Stimulated activated CD4-positive, alpha-beta T cell treated with anti-CD3 and anti-CD28 coated beads, Interleukin-1b, Interleukin-23, amount 100 ng/mL, for 24 hours (primary cell): ENCODE measurements at places on chromosomes 16 and 17.
A peak's percentile ranks its signal among the peaks of the same experiment; 100 is the strongest.

- DNase-seq = no peak
Measured at GRCh38 chr17:57732062-57732461, 13.0 kb downstream of the CCDC182 start.

DNA sequence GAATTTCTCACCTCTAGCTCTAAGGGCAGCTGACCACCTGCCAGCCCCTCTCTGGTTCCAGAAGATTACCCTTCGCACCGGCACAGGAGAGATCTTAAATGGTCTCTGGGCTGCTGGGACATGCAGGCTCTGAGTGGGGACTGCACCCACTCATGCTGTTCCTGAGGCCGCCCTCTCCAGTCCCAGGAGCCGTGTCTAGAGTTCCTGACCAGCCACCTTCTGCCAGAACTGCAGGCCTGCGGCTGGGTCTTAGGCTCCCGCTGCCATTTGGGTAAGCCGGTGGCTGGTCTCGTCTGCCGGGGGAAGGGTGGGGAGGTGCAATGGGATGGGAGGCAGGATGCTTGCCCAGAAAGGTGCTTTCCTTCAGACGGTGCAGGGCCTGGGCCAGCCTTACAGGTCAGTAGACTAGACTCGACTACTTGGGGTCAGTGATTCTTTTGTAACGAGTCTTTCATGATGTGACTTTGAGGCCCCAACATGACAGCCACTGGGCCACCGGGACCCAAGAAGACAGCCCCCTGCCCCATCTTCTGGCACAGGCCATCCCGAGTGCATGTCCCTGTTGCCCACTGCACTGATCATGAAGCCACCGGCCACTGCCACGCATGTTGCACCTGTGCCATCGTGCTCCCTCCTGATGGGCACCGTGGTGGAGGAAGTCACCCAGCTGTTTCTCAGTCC lies 26.4 kb downstream of the B9D1 start:
- no peak for DNase-seq

GRCh38 chr17:14157822-14158221 lies 78.8 kb downstream of the CDRT15 start:
- DNase-seq = no peak

DNA sequence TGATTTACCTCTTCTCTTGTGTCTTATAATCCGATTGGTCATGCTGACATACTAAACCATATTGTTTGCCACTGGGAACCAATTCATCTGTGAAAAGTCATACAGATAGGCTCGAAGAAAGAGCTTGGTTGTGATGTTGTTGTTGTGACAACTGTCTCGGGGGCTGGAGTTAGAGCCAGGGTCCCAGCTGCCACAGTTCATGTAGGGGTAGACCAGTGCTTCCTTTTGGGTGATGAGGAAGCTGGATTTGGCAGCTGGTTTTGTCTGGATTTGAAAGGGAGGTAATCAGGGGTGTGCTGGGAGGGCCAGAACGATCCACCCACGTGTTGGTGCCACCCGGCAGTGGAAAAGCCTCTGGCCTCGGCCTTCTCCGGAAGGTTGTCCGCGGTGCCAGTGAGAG lies 438.1 kb downstream of the WWOX start:
- no peak for DNase-seq

GRCh38 chr17:73455050-73455687 lies 143.4 kb upstream of the CDC42EP4 start:
- DNase-seq = no peak

DNA sequence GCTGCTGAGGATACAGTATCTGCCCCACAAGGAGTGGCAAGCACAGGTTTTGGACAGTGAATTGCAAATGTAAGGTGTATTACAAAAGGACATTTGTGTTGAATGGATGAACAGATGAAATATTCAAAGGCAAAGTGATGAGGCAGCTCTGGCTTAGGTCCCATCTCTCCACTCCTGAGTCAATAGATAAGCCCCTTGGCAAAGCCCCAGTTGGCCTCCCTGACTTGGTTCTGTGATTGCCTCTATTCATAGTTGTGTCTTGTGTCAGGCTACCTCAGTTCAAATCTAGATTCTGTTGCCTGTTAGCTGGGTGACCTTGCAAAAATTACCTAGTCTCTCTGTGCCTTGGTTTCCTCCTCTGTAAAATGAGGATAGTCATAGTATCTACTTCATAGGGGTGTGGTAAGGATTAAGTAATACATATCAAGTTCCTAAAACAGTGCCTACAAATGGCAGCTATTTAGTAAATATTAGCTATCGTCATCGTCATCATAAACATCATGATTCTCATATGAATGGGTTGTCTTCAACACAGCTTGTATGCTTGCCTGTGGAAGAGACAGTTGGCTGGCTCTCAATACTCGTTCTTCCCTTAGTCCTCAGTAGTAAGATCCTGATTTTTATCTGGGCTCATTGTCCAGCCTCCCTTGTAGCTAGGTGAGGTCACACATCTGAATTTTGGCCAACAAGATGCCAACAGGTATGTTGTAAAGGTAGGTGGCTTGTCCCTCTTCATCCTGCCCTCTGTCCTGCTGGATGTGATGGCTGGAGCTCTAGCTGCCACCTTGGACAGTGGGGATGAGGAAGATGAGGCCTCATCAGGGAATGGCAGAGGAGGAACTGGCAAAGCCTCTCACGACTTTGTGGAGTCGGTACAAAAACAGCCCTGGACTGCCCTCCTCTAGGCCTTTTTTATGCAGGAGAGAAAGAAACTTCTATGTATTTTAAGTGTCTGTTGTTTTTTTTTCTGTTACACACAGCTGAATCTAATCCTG lies 2.1 kb upstream of the MFAP4 start:
- no peak for DNase-seq

GRCh38 chr17:7842380-7843256 lies 8.6 kb downstream of the KDM6B start:
- peak; percentile 96 for DNase-seq

DNA sequence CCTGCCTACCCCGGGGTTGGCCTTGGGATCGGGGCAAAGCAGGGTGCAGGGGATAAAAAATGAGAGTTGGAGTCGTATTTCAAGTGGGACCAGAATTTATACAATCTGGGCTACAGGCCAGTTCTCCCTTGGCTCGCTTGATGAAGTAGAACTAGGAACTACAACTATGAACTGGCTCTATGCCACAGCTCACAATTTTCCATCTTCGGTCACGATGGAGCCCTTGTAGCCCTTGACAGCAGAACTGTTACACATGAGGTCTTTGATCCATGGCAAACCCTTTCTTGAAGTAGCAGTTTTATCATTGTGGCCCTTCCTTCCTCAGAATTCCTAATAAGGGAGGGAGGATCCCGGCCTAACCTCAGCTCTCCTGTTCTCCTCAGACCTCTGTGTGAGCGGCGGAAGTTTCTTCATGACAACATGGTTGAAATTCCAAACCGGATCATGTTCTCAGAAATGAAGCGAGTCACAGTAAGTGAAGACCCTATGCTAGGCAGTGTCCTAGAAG lies 17.1 kb downstream of the LIG3 start:
- no peak for DNase-seq

DNA sequence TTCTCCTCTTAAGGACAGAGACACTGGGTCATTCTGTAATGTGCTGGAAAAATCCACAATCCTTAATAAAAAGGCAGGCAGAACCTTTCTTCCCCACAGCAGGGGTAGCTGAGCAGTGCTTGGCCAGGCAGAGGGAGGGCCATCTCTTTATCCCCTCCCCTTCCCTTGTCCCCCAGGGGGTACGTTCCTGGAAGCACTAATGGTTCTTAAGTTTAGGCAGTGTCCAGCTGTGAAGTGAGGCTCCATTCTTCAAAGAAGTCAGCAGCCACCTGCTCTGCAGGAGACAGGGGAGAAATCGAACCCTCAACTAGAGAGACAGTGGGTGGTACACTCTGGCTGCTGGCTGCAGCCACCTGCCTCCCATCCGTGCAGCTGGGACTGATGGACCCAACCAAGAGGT lies 533.9 kb upstream of the CDH11 start:
- no peak for DNase-seq

DNA sequence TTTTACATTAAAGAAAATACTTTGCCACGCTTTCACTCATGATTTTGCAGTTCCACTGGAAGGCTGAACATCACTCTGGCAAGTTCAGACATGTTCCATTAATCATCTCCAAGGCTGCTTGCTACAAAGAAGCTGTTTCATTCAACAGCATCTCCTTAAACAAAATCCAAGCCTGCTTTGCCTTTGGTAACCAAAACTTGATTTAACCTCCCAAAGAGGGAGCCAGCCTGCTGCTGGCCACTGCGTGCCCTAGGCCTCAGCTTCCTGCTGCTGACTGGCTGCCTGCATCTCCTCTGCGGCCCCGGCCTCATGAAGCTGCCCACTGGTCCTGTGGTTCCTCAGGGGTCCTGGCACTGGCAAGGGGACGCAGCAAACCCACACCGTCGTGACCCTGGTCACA lies 31.8 kb downstream of the ANKRD11 start:
- DNase-seq = no peak

DNA sequence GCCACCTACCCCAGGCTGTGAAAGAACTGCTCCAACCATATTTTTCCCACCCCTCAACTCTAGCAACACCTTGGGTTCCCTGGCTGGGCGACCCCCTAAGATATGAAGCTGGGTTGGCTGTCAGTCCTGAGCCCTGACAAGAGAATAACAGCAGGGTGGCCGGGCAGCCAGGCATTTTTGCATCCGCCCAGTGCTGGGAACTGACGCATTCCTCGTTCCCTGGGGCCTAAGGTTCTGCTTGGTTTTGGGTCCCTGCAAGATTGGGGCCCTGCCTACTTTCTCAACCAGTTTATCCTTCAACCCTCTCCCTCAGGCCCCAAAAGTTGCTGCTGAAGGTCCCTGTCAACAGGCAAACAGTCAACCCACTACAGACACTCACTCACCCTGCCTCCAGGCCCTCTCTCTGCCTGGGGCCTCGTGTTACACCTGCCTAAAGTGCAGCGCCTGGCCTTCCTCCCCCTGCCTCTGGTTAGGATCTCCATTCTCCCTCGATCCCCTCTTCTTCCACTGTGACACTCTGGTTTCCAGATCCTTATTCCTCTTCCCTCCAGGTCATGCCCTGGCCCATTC lies 151.5 kb downstream of the STX8 start:
- DNase-seq = no peak

GRCh38 chr17:30323895-30324319 lies 9.9 kb downstream of the TMIGD1 start:
- DNase-seq = peak; percentile 32

GRCh38 chr17:13054666-13055065 lies 36.8 kb upstream of the ELAC2 start:
- no peak for DNase-seq

DNA sequence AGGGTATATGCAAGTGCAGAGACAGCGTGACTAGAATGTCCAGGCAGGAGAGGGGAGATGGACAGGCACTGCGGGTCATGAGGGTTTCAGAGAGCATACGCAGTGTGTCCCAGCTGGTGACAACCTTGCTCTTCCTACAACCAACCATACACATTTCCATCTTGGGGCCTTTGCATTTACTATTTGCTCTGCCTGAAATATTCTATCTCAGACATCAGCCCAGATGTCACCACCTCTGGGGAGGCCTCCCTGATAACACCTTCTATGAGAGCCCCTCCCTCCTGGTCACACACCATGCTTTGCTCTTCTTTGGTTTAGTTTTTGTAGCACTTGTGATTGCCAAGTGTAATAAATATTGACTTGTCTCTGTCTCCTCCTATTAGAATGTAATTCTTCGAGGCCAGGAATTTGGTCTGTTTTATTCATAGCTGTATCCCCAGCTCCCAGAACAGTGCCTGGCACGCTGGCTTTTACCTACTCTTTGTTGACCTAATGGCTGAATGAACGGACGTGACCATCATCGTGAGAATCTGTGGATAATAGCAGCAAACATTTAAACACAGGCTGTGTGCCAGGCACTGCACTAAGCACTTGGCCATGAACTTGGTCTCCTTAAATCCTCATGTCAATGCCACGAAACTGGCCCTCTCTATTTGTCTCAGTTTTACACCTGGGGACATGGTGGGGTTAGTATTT lies 51.9 kb downstream of the PLCG2 start:
- no peak for DNase-seq

DNA sequence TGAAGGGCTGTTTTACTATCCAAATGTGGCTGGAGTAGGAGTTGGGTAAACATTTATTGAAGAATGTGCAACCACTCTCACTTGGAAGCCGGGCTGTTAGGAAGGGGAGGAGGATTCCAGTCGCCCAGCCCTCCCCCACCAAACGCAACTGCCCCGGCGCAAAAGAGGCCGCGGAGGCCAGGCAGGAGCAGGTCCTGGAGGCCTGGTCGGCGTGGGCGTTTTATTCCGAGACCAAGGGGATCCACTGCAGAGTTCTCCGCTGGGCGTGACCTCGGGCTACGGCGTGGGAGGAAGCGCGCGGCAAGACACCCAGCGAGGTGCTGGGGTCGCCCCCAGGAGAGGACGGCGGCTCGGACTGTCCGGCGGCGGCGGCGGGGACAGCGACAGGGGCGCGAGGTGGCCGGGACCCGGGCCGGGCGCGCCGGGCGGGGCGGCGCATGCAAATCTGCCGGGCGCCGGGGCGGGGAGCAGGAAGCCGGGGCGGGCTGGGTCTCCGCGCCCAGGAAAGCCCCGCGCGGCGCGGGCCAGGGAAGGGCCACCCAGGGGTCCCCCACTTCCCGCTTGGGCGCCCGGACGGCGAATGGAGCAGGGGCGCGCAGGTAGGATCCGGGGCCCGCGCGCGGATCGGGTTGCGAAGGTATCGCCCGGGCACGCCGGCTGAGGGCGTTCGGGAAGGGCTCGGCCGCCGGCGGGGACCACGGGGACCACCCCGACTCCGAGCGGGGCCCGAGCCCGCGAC lies at the start of gene IL4R:
Gene IL4R (plus strand): TSS at position 553 of the 739 bp plus-strand sequence. CDS start 26,230 bp downstream, outside the sequence.
- no peak for DNase-seq

DNA sequence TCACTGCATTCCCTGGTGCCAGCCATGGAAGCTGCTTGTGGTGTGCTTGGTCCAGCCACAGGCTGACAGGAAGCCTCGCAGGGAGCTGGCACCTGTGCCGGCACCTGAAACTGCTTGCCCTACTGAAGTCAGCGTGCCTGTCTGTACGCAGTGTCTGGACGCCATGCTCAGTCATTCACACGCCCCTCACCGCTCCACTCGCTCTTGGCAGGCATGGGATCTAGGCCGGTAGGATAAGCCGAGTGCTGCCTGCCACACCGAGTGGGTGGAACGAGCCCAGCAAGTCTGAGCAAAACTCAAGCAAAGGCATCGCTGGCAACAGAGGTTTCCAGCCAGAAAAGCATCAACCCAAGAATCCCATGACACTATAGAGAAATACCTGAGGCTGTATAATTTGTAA lies 350.6 kb downstream of the CDH11 start:
- DNase-seq = no peak

DNA sequence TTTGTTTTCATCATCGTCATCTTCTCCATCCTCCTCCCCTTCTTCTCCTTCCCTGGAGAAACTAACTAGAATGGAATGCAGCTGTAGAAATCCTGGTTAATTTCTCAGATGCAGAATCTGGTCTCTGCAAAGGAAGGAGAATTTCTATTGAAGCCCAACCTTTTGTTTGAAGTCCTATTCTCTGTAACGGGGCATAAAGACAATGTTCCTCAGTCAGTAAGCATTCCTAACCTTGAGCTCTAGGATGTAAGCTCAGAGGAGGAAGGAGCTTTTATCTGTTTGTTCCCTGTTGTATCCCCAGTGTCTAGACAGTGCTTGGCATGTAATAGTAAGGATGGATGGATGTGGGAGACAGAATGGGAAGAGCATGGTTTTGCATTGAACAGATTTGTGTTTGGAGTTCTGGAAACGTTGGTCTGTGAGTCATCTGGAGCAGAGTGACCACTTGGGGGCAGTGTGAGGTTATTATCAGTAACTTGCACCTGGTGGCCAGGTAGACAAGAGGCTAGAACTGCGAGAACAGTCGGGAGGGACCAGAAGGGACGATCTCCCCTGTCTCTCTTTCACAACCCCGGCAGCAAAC lies 363.7 kb downstream of the SNX29 start:
- DNase-seq = no peak
